ENCODE measurements at places on chromosomes 6 and 20.

DNA sequence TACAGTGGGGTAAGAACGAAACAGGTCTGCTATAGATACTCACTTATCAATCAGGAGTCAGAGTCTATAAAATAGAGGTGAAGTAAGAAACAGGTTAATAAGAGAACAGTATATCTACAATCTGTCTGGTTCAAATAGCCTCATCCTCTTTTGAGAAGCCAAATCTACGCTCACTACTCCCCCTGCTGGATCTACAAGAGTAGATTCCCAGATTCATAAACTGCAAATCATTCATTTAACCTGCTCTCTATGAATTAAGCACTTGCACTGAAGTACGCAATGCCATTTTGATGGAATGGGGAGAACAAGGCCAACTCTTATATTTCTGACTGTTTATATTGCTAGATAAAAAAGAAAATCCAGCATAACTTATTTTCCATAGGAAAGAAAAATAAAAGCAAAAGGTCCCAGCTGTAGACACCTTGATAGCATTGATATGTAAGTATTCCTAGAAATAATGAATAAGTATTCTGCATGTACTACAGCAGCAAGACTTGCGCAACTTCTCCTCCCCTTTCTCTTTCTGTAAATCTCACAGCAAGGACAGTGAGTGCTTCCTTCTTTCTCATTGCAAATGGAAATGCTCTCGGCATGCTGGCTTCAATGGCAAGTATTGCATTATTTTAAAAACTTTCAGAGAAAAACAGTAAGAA is 92.3 kb downstream of the RFX6 start:
- DNase-seq: no peak

- no peak for DNase-seq
Measured at GRCh38 chr6:6405031-6405430, 84.6 kb upstream of the F13A1 start.

- no peak for DNase-seq
Measured at GRCh38 chr6:40343877-40344565, 243.1 kb downstream of the LRFN2 start.

- DNase-seq: no peak
Measured at GRCh38 chr6:154341336-154341735, 15.3 kb downstream of the IPCEF1 start.

- no peak for DNase-seq
Measured at GRCh38 chr6:36317623-36318022, 19.1 kb downstream of the BNIP5 start.

DNA sequence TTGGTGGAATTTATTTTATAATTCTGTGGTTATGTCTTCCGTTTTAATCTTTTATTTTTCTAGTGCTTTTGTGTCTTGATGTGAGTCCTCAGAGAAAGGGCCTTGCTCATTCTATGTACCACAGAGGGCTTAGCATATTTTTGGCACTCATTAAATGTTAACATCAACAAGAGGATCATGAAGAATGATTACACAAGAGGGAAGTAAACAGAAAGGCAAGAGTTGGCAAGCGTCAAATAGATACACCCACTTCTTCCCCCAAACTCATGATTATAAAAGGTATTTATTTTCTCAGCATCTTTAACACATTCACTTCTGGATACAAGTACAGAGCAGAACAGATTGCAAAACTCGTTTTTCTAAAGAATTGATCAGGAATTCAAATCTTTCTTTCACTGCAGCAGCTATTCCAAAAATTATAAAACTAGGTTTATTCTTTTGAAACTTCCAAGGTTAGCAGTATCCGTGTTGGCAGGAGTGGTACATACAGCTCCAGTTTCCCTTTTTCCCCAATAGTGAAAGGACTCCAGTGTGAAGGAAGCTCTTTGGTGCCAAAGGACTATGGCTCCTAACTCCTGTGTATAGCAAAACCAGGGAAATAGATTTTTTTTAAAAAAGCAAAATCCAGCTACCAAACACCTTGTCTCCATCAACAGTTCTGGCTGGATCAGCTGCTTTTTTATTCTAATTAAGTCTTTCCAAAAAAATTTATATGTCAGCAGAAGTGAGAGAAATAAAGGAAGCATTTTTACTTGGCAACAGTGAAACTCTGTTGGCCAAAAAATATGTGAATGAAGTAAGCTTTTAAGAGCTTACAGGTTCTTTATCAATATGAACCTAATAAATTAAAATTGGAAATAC is 221.9 kb downstream of the ADGRG6 start:
- DNase-seq: no peak
